8988T (cell line): ENCODE measurements at places on chromosomes 3 and 15.

GRCh38 chr3:44072601-44073540, 168.8 kb upstream of the TOPAZ1 start:
- DNase-seq, result no peak

DNA sequence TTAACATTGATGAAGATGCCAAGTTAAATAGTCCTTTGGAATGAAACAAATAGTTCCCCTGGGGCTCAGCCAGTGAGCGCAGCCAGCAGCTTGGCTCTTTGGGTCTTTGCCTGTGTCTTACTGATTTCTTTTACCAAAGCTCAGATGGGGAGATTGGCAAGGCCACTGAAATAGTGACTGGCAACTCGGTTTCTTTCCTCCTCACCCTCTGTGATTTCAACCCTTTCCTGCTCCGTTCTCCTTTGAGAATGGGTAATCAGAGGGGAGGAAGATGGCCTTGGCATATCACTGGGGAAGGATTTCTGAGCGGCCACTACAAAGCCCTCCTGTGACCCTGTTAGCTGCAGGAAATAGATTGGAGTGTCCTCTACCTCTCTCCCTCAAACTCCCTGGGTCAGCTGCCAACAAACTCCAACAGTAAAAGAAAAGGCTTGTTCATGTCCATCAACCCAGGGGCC, 337.1 kb upstream of the LRRFIP2 start:
- no peak for DNase-seq

DNA sequence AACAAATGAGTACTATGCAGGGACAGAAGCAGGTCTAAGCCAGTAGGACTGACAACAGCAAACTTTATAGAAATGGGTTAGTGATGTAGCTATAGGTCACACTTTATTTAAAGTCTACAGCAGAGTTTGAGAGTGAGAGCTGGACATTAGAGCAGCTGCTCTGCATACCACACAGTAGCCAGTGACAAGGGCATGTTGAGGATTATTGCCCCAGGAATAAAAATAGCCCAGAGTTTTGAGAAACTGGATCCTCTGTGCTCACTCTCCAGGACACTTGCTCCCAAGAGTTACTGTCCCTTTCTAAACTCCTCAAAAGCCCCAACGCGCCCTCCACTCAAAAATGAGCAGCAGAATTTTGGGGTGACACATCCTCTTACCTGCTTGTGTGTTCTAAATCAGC, 21.1 kb downstream of the LRTM1 start:
- DNase-seq, result no peak

DNA sequence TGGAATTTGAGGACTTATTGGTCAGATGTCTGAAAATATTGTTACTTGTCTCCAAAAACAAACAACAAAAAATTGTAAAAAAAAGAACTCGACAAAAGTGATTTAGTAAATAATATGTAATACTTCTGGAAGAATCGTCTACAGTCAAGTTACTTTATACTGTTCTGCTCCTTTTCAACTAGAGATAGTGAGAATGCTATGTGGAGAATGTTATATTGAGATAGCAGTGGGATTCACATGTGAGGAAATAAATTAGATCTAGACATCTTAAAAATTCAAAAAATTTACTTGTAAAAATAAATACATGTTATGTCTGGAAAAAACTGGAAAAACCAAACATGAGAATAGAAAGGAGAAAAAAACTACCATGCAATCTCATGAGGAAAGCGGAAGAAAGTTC, 64.9 kb downstream of the SGO1 start:
- no peak for DNase-seq

DNA sequence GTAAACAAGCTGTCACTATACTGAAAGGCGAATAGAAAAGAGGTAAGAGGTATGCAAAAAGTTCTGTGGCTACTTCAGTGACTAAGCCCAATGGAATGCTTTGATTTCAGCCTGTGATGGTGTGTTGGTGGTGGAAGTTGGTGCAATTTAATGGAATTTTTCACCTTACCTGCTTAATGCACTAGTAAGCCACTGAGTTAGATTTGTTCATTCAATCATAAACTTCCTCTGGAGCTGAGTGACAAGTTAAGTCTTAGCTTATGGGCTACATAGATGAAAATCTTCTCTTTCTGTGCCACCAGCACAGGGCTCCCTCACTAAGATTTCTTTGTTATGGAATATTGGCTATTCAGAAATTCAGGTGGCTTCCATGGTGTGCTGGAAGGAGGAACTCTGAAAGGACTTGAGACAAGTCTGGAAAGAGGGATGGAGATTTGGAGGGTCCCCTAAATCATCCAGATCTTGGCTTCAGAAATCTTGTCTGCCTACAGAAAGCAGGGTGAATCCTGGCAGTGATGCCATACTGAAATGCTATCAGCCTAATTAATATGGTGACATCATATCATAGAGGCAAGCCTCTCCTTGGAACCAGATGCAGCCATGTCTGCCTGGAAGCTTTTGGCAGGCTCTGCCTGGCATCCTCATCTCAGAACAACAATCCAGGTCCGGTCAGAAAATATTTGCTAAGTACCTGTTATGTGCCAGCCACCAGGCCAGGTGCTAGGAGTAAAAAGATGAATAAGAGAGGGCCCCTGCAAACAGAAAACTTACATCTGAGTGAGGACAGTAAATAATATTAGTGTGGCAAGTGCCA, 8.1 kb upstream of the GAP43 start:
- no peak for DNase-seq

- no peak for DNase-seq
Observed at GRCh38 chr15:41746802-41747201, 27.5 kb upstream of the MAPKBP1 start.

DNA sequence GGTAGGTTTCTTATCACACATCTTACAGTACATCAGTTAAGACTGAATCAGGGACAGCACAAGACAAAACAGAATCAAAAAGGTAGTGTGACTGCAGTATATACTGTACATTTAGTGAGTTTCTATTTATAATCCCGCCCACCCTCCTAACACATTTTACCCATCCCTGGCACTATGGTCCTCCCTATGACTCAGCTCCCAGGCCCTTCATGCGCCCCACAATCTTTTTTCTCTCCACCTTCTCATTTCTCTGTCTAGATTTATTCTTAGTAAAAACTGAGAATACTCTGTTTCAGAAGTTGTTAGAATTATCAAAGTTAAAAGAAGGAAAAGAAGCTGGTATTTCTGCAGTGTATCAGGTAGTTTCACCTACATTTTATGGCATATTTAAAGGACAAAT, 427.3 kb downstream of the CNTN4 start:
- no peak for DNase-seq
